Stimulated activated CD8-positive, alpha-beta memory T cell treated with anti-CD3 and anti-CD28 coated beads, Interleukin-15, amount 100 ng/mL, for 48 hours (primary cell): ENCODE measurements at places on chromosomes 1 and 21.

DNA sequence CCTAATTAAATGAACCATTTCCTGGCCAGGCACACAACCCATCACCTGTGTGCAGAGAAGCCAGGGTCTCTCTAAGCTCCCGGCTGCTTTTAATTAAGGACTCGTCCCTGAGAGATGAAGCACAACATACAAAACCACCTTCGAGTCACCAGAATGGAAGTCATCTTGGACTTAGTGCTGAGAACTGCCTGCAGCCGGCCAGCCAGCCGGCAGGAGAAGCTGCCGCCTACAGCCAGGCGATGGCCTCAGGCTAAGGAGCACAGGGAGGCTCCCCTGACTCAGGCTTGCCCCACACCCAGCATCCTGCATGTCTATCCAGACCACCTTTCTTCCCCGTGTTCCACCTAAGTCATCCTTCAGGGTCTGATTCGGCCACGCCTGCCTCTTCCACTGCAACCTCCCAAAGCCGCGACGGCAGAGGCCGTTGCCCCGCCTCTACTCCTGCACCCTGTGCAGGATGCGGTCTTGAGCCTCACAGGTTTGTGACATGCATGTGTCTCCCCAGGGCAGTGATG is 83.6 kb downstream of the SLC66A1 start:
- DNase-seq, result no peak

GRCh38 chr21:45386728-45387371 is 18.1 kb upstream of the COL18A1 start:
- DNase-seq, result no peak

DNA sequence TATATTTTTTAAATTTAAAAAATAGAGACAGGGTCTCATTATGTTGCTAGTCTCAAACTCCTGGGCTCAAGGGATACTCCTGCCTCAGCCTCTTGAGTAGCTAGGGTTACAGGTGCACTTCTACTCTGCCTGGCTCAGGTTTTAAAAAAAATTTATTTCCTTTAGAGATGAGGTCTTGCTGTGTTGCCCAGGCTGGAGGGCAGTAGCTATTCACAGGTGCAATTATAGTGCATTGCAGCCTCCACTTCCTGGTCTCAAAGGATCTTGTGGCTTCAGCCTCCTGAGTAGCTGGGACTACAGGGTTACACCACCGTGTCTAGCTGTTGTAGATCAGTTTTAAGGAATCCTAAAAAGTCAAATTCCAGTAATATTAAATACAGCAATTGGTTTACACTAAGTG is 5.0 kb downstream of the RNF11 start:
- no peak for DNase-seq

- DNase-seq, result no peak
Observed at GRCh38 chr1:74913978-74914377, 181.0 kb downstream of the TYW3 start.

GRCh38 chr1:225554216-225554812 is 98.6 kb downstream of the ENAH start:
- DNase-seq, result no peak

DNA sequence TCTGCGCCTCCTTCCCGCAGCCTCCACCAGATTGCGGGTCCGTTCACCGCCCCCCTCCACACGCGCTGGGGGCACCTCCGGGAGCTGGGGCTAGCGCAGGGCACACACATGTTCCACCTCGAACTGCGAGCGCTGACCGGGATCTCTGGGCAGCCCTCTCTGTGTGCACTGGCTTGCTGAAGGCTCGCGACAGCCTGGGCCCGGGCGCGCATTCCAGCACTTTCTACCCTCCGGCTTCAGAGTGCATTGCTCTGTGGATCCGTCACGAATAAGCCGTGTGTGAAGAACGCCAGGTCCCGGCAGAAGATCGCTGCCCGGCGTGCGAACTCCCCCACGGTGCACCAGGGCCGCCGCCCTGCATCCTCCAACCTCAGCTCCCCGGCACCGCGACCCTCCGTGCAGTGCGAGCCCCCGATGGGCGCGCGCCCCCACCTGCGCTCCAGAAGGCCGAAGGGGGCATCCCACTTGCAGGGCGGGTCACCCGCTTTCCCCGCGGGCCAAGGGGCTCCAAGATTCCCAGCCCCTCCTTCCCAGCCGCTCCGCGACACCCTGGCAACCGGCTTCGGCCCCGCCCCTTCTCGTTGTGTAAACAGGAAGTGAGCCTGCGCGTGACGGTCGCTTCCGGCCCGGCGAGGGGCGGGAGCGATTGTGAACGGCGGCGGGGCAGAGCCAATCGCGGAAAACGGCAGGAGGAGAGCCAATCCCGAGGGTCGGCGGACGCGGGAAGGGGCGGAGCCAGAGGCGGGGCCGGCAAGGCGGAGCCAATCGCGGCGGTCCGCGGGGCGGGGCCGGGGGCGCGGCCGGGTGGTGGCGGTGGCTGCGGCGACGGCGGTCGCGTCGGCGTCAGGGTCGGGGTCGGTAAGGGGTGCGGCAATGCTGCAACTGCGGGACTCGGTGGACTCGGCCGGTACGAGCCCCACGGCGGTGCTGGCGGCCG is at the start of gene TPRG1L:
TSS of gene TPRG1L (plus strand) at position 816 of the 937 bp plus-strand sequence. CDS start at position 874, 58 bp downstream.
- DNase-seq, result peak; percentile 96

DNA sequence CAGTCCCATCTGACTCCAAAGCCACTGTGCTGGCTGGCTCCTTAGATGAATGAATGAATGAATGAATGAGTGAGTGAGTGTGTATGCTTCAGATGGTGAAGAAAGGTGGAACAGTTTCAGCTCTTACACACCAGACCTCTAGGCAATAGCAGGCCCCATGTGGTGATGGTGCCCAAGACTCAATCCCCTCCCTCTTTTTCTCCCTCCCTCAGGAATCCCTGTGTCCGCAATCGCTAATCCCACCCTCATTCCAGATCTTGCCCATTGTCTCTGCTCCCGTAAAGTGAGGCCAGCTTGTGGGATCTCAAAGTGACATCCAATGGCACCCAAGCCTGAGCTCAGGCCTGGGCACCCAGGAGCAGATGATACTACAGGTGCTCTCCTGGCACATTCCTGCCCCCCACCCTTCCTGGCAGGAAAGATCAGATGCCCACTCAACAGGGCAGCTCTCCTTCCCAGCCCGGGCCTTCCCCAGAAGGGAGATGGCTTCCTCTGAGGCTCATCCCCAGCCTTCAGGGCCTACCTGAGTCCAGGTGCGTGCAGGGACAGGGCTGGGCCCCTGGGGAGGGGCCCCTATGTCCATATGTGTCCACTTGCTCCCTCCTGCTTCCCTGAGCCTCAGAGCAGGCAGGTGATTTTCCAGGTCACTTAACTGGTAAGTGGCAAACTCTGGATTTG is 106.4 kb downstream of the HMGB4 start:
- DNase-seq, result no peak

DNA sequence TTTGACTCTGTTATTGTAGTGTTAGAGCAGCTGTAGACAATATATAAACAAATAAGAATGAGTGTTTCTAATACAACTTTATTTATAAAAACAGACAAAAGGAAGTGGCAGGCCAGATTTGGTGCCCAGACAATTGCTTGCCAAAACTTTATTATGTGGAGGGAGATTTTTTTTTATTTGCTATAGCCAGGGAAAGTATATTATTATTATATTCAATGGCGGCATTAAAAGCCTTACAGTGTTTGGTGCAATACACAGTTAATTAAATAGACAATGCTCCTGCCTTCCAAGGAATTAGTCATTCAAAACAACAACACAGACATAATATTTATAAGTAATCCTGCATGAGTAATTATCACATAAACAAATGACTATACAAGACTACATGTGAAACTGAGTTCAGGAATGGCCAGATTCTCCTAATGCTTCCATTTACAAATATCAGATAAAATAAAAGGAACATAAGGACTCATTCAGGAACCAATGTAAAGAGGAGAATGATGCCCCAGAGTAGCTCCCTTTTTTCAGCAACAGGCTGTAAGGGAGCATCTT is 10.6 kb upstream of the RC3H1 start:
- no peak for DNase-seq

DNA sequence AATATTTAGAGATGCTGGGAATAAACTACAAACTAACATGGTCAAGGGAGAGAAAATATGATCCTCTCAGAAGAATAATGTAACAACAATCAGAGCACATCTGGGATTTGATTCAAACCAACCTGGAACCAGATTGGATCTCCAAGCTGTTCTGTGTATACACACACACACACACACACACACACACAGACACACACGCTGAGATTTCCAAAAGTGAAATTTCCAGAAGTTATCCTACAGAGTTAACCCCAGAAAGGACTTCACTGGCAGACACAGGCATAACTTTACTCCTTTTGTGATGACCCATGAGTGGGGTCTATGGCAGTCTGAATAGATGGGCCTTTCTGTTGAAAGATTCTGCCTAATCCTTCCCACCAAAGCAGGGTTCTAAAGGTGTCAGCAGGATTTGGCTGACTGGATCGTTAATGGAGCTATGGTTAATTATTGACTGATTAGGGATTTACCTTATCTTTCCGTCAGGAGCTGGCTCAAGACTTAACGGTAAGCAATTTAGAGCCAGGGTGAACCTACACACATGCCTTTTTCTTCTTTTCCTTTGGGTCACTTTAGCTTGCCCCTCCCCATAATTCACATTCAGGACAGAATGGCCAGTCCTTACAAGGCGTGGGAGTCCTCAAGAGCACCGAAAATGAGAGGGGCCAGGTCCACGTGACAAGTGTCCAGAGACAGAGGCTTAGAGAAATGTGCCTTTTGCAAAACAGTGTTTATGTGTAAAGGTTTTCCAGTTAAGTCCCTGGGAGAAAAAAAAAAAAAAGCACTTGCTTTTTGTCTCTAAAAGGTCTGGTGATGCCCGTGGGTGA is 10.9 kb upstream of the PROX1 start:
- DNase-seq, result no peak

- DNase-seq, result no peak
Observed at GRCh38 chr1:225182716-225183115, 245.1 kb downstream of the LBR start.

- DNase-seq, result no peak
Observed at GRCh38 chr1:77534456-77534855, 148.0 kb downstream of the ZZZ3 start.

- no peak for DNase-seq
Observed at GRCh38 chr21:44383216-44383615, 29.8 kb downstream of the TRPM2 start.

- DNase-seq, result no peak
Observed at GRCh38 chr1:226826479-226827261, 43.7 kb upstream of the PSEN2 start.

DNA sequence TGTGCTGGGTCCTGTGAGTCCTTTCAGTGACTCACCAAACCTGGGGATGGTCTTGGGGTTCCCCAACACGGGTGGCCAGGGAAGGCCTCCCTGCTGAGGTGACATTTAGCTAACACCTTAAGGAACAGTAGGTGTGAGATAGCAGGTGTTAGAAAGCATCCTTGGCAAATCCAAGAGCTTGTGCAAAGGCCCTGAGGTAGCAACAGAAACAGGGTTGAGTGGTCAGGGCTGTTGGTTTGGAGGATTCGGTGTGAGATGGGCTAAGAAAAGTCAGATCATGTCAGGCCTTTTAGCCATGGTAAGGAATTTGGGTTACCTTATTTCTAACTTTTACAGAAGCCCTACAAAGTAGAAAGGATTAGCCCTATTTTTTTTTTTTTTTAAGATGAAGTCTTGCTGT is 343.0 kb downstream of the CAMTA1 start:
- DNase-seq, result no peak

DNA sequence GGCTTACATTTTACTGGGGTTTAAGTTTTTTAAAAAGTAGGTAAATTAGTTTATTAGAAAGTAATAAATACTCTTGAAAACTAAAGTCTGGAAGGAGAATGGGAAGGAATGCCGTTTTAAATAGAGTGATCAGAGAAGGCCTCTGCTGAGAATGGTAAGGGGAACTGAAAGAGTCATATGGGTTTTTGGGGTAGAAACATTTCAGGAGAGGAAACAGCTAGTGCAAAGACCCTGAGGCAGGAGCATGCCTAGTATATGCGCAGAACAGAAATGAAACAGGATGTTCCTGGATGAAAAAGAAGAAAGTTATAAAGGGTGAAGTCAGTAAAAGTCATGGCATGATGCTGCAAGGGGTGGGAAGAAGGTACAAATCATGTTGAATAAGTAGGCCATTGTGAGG is 38.9 kb downstream of the ZC3H11B start:
- no peak for DNase-seq

- DNase-seq, result no peak
Observed at GRCh38 chr1:8723010-8723409, 94.4 kb downstream of the RERE start.

- DNase-seq, result no peak
Observed at GRCh38 chr1:56435434-56436262, 143.7 kb downstream of the PLPP3 start.

- DNase-seq, result no peak
Observed at GRCh38 chr1:57067863-57068262, 102.0 kb upstream of the C8B start.

DNA sequence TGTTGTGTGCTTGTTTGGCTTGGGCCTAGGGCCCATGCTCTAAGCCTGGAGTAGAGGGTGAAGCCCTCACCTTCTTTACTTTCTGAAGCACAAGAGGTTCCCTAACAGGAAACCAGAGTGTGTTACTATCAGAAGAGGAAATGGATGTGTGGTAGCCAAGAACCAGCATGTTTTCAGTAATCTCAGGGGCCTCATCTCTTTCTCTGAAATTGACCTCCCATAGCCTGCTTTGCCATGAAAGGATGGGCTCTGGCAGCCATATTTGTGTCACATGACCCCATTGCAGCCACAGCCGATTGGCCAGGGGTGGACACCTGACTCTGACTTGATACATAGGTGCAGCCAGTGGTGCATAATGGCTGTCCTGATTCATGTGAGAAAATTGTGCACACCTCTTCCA is 18.6 kb downstream of the A3GALT2 start:
- DNase-seq, result no peak

DNA sequence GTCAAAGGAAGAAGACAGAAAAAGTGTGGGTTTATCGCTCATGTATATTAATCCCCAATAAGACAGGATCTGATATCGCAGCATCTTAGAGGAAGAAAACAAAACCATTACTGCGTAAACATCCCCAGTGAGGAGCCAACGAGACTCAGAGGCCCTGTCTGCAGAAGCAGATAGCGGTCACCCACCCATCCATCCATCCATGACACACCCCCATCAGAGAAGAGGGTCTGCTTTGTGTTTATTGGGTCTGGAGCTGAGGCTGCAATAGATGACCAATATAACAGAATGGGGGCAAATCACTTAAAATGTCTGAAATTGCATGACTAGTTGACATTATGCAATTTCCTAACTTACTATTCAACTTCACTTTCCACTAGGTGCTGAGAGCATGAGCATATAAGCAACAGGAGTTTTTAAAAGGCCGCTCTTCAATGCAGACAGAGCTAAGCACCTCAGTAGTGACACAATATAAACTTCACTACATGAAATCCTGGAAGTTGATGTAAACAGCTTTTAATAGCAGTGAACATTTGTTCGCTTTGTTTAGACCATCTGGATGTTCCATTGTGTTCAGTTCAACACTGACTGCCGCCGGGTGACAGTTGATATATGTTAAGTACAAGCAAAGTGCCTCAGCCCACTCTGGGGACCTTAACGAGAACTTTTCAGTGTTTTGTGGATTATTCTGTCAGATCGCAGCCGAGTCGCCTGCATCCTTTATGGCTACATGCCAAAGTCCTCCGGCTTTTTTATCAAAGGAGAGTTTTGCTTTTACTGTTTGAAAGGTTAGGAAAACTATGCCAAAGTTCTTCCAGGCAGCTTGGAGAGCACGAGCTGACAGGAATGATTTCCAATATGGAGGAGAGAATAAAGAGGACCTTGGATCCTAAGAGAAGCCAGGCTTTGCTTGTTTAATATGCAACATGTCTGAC is 167.5 kb downstream of the ZNF281 start:
- no peak for DNase-seq
